NCI-H2029 (cell line): ENCODE measurements at places on chromosomes 6 and 20.

DNA sequence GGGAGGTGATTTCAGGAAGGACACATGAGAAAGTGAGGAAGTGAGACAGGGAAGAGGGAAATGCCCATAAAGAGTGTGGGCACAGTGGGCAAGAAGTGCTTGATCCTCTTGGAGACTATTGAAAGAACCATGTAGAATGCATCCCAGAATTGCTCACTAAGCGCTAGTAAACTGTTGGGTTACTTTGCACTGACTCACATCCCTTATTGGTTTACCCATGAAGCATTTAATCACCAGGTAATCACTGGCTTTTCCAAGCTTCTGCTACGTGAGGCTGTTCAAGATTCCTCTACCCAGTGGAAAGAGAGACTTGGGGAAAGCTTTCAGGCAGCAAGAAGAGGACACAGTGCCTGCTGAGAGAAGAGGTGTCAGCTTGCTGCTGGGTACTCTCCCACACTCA lies 410.0 kb upstream of the JAG1 start:
- DNase-seq, result no peak

- no peak for DNase-seq
Observed at GRCh38 chr20:62772990-62773844, 23.1 kb upstream of the MRGBP start.

DNA sequence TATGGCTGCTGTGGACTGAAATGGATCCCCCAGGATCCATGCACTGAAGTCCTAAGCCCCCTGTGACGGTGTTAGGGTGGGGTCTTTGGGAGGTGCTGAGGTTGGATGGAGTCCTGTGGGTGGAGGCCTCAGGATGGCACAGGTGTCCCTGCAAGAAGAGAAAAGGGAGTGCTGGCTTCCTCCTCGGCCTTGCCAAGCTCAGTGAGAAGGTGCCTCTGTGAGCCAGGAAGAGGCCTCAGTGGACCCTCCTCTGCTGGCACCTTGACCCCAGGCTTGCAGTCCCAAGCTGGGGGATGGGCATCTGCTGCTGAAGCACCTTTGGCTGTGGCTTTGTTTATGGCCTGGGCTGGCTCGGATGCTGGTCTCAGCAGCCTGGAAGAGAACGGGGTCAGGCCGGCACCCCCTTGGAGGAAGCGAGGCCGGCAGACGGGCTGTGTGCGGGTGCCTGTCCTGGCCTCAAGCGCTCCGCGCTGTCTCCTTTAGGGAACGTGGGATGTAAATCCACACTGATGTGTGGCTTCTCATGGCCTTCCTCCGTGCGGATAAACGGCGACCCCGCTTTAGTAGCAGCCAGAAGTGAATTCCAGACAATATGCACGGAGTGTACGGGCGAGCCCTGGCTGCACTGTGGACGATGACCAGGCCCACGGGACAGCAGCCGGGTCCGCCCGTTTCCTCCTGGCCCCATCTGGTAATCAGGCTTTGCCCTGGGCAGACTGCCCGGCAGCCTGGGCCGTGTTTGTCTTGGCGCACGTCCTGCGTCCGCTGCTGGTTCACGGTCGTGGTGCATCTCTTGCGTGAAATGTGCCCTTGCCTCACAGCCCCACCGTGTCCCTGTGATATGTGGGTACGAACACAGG lies 182.6 kb downstream of the ERMARD start:
- DNase-seq, result peak; percentile 71

- no peak for DNase-seq
Observed at GRCh38 chr20:64084685-64085152, 521 bp upstream of the LKAAEAR1 start.

GRCh38 chr6:36592221-36592655 lies 1.9 kb upstream of the SRSF3 start:
- DNase-seq, result no peak

- no peak for DNase-seq
Observed at GRCh38 chr20:13855613-13856012, 70.8 kb downstream of the NDUFAF5 start.

- DNase-seq, result peak; percentile 85
Observed at GRCh38 chr20:31606804-31607639, 1.9 kb downstream of the ID1 start.

GRCh38 chr6:126959765-126960164 lies 158.7 kb upstream of the RSPO3 start:
- no peak for DNase-seq

DNA sequence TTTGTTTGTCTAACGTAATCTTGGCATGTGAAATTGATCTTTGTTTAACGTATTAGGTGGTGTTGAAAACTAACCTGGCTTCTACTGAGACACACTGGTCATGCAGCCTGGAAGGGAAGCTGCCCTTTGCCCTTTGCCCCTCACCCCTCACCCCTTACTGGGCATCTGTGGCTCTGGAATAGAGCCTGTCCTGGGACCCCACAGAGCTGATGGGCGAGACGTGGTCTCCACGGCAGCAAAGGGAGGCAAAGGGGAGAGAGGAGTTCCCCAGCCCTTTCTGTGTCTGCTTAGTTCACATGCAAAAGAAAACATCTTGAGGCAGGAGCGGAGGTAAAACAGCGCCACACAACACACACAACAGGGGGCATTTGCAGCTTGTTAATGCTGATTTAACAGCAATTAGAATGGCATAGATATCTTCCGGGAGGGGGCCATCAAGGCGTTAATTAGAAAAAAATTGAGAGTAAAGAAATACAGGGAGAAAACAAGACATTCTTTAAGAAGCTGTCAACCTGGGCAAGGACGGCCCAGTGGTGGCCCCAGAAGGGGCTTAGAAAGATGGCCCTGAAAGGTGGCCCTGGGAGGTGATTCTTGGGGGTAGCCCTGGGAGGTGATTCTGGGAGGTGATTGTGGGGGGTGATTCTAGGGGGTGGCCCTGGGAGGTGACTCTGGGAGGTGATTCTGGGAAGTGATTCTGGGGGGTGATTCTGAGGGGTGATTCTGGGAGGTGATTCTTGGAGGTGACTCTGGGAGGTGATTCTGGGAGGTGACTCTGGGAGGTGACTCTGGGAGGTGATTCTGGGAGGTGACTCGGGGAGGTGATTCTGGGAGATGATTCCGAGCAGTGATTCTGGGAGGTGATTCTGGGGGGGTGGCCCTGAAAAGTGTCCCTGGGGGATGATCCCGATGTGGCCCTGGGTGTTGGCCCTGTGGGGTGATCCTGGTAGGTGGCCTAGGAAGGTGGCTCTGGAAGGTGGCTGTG lies 44.5 kb upstream of the DACT2 start:
- DNase-seq, result no peak

DNA sequence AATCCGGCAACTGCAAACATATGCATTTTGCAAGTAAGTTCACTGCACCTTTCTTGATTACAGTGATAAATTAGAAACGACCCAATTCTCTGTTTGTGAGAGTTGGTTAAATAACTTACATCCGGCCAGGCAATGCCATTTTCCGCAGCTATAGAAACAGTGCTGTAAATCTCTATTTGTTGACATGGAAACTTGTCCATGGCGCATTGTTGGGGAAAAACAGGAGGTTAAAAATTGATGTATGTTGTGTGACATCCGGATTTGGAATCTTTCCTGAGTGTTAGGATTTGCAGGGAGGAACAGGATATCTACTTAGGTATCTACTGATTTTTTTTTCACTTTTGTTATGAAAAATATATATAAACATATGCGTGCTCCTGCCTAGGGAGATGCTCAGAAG lies 66.5 kb downstream of the DLGAP4 start:
- DNase-seq, result no peak

GRCh38 chr6:30887901-30888815 lies 3.8 kb downstream of the DDR1 start:
- DNase-seq, result no peak

GRCh38 chr6:157597461-157598312 lies 216.7 kb downstream of the ZDHHC14 start:
- DNase-seq, result no peak

- DNase-seq, result no peak
Observed at GRCh38 chr20:57891014-57891413, 181.2 kb upstream of the PMEPA1 start.

GRCh38 chr6:100455230-100456124 lies 9.2 kb downstream of the SIM1 start:
- no peak for DNase-seq

DNA sequence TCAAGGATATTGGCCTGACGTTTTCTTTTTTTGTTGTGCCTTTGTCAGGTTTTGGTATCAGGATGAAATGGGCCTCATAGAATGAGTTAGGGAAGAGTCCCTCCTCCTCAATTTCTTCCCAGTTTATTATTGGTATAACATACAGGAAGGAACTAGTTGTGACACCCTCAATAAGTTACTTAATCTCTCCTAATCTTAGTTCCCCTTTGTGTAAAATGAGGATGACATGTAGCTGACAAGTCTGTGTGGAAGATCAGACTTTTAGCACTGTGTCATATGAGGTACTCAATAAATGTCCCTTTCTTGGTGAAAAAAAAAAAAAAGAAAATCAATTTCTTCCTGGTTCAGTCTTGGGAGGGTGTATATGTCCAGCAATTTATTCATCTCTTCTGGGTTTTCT lies 155.8 kb downstream of the PDE7B start:
- no peak for DNase-seq

DNA sequence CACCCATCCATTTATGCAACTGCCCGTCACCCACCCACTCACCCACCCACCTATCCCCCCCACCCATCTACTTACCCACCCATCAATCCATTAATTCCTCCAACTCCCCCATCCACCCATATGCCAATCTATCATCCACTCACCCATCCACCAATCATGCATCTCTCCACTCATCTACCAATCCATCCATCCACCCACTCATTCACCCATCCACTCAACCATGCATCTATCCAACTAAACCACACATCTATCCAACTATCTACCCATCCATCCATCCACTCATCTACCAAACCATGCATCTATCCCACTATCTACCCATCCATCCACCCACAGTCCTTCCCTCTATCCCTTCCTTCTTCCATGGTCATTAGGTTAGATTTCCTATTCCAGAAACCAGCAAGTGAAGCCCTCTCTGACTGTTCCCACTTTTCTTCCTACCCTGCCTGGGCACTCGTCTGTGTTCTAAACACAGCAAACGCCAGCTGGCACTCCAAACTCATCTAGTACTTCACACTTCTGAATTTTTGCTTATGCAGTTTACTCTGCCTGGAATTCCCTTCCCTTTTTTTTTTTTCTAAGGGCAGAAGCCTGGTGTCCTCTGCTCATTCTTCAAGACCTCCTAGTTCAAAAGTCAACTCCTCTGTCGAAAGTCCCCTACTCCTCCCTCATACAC lies 43.1 kb downstream of the ARHGAP40 start:
- no peak for DNase-seq

GRCh38 chr6:10316373-10316721 lies 98.5 kb downstream of the TFAP2A start:
- DNase-seq, result no peak

DNA sequence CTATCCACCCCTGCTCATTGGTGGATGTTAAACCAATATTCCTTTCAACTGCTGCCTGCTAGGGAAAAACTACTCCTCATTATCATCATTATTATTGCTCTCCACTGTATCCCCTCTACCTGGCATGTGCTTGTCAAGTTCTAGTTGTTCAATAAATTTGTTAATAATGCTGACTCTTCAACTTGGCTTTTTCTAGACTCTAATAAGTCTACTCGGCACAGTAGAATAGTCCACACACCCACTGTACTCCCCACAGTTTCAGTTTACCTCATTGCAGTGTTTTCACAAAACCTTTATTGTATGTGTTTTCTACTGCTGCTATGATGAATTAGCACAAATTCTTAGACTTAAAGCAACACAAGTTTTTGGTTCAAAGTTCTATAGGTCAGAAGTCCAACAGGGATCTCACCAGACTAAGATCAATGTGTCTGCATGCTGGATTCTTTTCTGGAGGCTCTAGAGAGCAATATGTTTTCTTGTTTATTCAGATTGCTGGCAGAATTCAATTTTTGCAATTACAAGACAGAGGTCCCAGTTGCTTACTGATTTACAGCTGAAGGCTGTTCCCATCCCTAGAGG lies 13.1 kb downstream of the BTN3A1 start:
- DNase-seq, result no peak

DNA sequence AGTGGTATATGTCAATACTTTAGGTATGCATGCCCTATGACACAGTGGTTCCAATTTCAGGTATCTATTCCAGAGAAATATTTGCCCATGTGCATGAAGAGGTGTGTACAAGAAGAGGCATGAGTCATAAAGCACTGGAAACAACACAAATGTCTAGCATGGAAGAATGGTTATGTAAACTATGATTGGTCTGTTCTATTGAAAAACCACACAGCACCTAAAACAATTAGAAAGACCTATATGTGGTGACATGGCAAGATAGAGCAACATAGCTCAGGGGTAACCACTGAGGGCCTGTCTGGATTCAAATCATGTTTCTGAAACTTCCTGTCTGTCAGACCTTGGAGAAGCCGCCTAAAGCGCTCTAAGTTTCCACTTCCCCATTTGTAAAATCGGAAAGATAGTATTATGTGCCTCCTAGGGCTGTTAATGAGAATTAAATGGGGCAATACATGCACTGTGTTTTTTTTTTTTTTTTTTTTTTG lies 76.0 kb upstream of the SHLD1 start:
- peak; percentile 87 for DNase-seq

DNA sequence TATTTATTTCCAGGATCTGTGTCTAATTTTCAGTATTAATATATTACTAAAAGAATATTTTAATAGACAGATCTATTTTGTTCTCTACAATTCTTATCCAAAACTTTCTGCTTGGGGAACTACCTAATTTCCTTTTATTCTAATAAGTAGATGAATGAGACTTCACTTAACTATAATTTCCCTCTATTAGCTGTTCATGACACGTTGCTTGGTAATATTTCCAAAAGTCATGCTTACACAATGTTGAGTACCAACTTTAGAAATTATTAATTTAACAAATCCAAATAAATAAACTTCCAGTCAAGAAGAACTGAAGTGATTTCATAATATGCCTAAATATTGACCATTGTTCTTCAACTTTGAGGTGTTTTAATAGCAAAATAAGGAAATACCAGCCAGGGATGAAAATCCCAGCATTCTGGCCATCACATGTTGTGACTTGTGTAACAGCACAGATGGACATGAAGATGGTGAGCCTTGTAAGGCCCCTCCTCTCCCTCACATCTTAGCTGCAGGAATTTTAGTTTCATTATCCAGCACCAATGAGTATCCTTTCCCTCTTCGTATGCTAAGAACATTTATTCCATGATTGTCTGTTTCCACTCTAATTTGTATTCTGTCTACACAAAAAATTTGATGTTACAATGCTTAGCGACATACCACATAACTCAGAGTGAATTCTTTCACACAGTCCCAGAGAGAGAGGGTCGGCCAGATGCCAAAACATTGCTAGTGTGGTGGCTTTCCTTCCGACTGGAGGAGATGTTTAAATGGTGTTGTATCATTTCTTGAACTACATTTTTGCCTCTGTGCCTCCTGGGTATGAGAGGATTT lies 137.5 kb downstream of the FOXA2 start:
- DNase-seq, result no peak

DNA sequence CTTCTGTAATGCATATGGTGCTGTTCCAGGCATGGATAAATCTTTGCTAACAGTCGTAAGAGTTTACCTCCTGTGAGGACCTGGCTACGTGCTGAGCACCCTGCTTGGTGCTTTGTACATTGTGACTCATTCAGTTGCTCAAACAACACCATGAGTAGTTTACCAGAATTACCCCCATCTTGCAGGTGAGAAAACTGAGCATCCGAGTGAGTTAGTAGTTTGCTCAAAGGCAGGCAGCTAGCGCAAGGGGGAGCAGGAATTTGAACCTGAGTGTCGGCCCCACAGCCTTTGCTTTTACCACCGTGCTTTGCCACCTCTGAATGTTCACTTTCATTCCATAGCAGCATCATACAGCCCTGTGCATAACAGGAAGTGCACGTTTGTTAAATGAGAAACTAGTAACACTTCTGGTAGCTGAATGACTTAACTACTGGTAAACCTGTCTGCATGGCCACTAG lies 121.9 kb downstream of the MTHFD1L start:
- no peak for DNase-seq

- no peak for DNase-seq
Observed at GRCh38 chr6:166005944-166006899, 161.4 kb downstream of the TBXT start.
